ENCODE measurements at places on chromosomes 2 and 18.

- DNase-seq: no peak
Observed at GRCh38 chr2:190410166-190410565, 2.0 kb downstream of the MFSD6 start.

DNA sequence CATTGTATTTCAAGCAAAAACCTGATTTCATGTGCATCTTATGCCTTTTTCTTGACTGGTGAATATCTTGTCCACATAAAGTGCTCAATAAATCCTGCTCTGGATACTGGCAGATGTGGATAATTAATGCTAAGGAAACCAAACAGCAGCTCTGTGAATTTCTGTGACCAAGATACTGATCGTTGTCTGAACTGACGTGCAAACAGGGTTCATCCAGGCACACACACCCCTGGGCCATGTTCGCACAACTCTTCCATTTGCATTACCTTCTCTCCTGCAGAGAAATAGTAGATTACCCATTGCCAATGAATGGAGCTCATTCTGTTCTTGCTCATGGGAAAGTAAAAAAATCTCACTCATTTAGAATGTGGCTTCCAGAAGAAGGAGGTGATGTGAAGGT is 316.2 kb upstream of the TRIB2 start:
- no peak for DNase-seq

GRCh38 chr2:64595397-64596176 is 58.1 kb downstream of the SERTAD2 start:
- DNase-seq: no peak

DNA sequence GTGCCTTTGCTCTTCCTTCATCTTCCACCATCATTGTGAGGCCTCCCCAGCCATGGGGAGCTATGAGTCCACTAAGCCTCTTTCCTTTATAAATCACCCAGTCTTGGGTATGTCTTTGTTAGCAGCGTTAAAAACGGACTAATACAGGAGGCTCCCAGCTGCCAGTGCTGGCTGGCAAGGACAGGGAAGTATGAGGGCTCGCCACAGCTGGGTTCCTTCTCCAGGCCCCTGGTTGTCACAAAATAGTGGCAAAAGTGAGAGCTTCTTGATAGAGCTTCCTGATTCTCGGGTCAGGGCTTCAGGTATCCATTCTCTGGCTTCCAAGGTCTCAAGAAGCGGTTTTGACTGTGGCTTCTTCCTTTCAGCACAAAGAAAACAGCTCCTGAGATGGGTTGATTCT is 85.0 kb downstream of the ZNF516 start:
- DNase-seq: no peak

DNA sequence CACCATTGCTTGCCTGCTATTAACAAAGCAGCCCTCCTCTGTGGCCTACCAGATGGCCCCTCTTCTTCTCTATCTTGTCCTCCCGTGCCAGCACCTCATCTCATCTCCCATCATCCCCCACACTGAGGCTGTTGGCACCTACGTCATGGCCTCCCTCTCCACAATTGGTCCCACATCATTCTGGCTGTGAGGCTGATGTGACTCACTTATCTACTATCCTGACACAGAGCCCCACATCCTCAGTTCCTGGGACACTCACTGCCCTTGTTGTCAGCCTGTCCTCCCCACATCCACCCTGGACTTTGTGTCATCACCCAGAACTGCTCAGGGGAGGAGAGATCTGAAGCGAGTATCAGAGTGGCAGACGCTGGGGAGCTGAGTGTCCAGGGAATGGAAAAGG is 102.9 kb downstream of the MRO start:
- DNase-seq: no peak

- DNase-seq: no peak
Observed at GRCh38 chr2:70103531-70104061, 16.3 kb downstream of the PCBP1 start.

All from NCI-H748 treated with DMSO at 0.1 percent for 48 hours (cell line).